ENCODE measurements at places on chromosomes 11 and 22.

- no peak for DNase-seq
These were observed 870.3 kb upstream of the RAG2 start for GRCh38 chr11:37468344-37468743.

DNA sequence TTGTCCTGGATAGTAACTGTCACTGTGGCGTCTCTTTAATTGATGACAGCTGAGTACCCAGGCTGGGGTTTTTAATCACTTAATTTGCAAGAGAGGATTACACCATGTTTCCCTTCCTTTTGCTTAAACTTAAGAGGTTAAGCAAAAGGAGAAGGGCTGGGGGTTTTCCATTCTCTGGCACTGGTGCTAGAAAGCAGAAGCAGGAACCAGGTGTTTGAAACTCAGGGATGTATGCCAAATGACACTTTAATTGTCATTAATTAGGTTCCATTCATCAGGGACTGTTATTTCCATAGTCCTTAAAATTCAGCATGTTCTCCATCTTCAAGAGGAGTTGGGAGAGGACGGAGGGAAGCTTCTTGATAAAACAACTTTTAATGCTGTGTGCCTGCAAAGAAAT lies 746.2 kb downstream of the NELL1 start:
- DNase-seq = no peak

GRCh38 chr11:76188873-76189272 lies 17.4 kb downstream of the WNT11 start:
- DNase-seq = no peak

DNA sequence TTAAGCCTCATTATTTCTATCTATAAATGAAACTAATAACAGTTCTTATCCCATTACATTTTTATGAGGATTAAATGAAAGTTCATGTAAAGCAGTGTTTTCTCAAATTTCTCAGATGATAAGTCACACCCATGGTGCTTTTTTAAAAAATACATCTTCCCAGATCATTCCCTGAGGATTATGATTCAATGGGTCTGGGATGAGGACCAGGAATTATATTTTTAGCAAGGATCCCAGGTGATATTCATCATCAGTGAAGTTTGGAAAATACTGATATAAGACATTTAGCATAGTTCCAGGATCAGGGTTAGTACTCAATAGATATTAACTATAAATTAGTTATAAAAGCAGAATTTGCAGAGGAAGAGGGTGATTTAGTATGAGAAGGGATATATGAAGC lies 89.1 kb downstream of the BBOX1 start:
- DNase-seq = no peak

Data from NCI-H2107 (cell line).